HT1080 (cell line): ENCODE measurements at places on chromosomes 1 and 21.

GRCh38 chr1:208866386-208866955 is 622.3 kb upstream of the PLXNA2 start:
- DNase-seq = no peak

DNA sequence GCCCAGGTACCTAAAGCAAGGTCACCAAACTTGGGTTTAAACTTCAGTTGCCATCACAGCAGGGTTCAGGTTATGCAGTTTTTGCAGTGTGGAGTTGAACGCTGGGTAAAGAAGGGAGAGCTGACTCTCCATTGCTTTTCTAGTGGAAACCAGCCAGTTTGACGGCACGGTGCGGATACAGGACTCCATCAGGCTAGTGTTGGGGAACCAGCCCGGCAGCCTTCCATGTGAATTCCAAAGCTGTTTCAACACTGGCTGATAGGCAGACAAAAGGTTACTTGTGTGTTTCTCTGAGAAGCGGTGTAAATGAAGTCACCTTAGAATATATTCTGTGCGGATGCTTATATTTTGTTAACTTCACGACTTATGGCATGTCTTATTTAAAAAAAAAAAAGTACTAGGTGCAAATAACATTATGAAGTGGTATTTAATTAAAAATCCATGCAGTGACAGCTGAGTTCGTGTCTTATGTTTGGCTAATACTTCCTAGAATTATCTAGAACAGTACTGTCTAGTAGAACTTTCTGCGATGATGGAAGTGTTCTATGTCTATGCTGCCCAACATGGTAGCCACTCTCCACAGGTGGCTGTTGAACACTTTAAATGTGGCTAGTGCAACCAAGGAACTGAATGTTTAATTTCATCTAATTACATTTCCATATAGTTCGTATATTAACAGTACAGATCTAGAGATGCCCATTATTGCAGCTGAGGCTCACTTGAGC is 29.9 kb upstream of the RCAN3 start:
- DNase-seq = no peak

- DNase-seq = peak; percentile 25
These were observed 166.9 kb downstream of the NCAM2 start for GRCh38 chr21:21165063-21165645.

GRCh38 chr1:114075105-114075504 is 78.6 kb downstream of the SYT6 start:
- DNase-seq = no peak

GRCh38 chr1:178607718-178608408 is 95.0 kb downstream of the TEX35 start:
- no peak for DNase-seq

GRCh38 chr21:41213021-41213420 is 45.1 kb downstream of the BACE2 start:
- no peak for DNase-seq

DNA sequence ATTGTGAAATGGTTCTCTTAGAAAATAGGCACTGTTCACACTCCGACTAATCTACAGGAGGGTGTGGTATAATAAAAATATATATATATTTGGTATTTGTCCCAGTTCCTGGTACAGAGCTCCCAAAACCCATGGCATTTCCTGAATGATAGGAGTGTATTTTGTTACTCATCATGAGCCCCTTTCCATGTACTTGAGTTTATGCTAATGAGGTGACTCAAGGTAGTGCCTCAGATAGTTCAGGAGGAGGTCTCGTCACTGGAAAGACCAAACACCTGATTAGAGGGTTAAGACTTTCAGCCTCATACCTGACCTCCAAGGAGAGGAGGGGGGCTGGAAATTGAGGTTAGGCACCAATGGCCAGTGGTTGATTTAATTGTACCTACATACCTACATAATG is 57.9 kb downstream of the TTC3 start:
- DNase-seq = peak; percentile 66

DNA sequence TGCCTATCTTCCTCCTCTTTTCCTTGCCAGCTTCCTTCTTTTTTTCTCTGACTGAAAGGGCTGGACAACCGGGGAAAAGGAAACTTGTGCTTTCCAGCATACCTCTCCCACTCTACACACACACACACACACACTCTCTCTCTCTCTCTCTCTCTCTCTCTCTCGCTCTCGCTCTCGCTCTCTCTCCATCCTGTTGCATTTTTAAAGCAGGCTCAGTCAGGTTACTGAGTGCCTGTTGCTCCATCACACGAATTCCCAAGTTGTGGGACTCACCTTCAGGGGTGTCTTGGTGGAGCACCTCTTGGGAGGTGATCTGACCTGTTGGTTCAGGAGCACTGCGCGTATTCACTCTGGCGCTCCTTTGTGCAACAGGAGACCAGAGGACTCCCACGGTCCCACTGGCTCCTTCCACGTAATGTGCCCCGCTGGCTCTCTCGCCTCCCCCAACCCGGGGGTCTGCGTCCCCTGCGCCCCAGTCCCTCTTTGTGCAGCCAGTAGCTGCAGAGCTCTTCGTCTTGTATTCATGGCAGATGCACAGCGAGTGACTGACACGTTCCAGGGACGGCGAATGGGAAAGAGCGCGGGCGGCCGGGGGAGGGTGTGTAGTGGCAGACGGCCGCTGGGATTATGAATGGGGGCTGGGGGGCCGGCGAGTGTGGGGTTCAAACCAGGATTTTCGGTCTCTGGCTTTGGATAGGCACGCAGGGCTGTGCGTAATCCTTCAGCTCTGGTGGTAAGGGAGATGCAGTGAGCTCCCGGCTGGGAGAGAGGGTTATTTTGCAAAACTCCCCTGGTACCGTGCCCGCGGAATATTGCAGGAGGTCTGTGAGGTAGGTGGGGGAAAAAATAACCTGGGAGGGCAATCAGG is 660 bp upstream of the PDE4B start:
- no peak for DNase-seq

DNA sequence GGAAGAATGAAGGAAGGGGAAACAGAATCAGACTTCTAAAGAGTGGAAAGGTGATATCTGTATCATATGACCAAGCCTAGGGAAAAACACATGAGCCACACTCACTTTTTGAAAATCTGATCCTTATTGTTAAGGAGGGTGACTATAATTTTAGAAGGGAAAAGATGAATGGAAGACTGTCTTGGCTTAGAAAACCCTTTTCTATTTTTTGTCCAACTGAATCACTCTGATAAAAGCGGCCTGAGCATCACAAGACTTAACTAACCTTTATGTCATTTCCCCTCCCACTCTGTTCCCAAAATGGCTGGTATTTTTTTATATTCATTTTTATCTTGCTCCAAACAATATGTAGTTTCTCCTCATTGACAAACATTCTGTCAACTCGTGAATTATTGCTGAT is 169.8 kb downstream of the C1orf21 start:
- no peak for DNase-seq

DNA sequence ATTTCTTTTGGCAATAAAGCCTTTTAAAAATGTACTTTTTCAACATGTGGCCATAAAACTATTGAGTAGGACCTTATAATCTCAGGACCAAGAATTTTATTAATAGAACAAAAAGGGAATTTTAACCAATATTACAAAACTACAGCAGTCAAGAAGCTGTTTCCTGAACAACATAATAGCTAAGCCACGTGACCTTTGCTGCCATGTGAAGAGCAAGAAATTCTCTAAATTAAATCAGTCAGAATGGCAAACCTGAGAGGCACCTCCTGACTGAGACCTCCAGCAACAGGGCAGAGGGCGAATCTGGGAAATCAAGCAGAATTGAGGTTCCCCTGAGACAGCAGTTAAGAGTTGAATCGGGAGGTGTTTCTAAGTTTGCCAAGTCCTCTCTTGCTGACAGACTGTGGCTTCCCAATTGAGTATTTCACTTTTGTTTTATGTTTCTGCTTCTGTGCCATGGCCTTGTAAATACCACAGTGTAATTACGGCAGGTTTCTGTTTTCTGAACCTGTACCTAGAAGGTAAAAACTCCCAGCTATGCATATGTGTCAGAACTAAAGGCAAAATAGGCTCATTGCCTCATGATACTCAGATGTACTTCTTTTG is 358.4 kb downstream of the NTNG1 start:
- DNase-seq = no peak

DNA sequence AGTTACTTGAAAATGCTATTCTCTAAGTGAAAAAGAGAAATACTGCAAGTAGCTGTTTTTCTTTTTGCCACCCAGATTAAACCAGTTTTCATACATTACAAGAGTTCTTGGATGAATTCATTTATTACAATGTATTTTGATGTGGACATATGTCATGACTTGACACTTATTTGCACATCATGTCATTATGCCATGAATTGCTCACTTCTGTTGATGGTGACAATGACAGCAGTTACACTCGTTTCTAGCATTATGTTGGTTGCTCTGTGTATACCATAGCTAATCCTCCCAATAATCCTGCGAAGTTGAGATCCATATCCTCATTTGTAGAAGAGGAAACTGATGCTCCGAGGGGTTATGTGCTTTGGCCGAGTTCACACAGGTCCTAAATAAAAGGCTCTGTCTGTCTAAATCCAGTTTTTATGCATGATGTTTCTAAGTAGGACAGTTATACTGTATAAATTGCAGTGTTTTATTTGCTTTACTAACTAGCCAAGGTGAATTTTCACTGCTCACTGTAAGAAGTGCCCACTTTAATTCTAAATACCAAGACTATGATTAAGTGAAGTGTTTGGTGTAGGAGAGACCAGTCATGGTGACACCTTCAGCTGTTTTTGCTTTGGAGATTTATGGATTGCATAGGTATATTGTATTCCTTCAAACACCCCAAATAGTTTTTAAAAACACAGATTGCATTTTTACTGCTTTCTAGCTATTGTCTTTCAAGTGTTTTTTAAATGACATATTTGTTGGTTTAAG is 56.7 kb downstream of the PRDM2 start:
- DNase-seq = no peak

- no peak for DNase-seq
These were observed 19.7 kb downstream of the MRPS6 start for GRCh38 chr21:34093083-34093482.

GRCh38 chr21:23021481-23021880 is 2023.3 kb downstream of the NCAM2 start:
- no peak for DNase-seq

GRCh38 chr1:92399076-92399475 is 87.6 kb downstream of the GFI1 start:
- no peak for DNase-seq

DNA sequence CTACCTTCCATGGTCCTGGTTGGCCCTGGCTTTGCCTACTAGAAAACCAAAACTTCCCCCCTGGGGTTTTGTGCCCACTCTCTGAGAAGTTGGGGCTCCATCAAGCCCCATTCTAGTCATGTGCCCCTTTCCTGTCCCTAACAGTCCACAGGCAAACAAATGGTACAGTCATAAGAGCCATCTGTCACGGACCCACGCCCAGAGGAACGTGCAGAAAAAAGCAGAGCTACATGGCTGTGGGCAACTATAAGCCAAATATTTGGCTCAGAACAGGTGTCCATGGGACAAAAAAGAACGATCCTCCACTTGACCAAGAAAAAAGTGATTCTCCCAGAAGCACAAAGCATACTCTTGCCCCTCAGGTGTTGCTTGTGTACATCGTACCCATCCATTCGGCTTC is 14.6 kb upstream of the TRNAU1AP start:
- no peak for DNase-seq

GRCh38 chr1:191831572-191831971 is 326.7 kb upstream of the RGS18 start:
- peak; percentile 31 for DNase-seq

GRCh38 chr1:168865850-168866620 is 137.0 kb upstream of the DPT start:
- no peak for DNase-seq

GRCh38 chr1:151729966-151730291 is 8.6 kb downstream of the RIIAD1 start:
- no peak for DNase-seq

GRCh38 chr1:223525957-223526356 is 132.7 kb downstream of the CCDC185 start:
- DNase-seq = no peak

GRCh38 chr1:10833630-10834557 is 37.4 kb upstream of the CASZ1 start:
- peak; percentile 14 for DNase-seq

- no peak for DNase-seq
These were observed 49.0 kb downstream of the ABCA4 start for GRCh38 chr1:94071976-94072375.

DNA sequence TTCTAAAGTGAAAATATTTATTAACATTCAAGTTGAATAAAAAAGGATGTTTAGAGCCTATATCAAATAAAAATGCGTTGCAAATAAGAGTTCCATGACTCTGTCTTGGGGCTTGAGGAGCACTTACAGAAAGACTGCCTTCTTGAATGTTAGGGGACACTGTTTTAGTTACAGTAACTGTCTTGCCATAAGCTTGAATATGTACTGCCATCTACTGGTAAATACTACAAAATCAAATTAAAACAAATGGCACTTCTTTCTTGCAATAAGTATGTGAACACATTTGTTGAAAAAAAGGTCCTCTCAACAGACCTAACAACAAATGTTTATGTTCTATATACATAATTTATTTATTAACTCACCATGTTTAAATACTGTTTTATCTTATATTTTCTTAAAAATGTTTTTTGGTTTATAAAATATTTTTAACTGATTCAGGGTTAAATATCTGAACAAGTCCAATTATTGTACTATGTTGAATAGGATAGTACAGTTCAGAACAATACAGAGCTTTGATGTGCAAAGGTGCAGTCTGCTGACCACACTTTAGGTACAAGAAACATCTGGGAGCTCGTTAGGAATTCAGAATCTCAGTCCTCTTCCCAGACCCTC is 199.5 kb downstream of the LRRIQ3 start:
- peak; percentile 37 for DNase-seq

GRCh38 chr1:2385606-2386280 is 5.6 kb downstream of the MORN1 start:
- no peak for DNase-seq

DNA sequence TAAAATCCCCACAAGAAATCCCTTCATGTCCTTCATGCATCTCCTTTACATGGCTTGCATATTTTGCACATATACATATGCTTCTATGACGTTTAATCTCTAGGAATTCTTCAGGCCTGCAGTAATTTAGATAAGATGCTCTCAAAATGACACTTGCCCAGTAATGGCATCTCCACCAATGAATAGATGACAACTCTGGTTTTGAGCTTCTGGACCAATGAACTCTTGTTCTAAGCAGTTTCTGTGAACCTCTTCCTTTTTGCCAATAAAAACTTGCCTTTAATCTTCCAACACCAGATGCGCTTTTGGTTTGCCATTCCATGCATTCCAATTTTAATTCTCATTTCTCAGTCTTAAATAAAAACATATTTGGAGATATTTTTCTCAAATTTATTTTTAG is 189.8 kb upstream of the OLFM3 start:
- no peak for DNase-seq

DNA sequence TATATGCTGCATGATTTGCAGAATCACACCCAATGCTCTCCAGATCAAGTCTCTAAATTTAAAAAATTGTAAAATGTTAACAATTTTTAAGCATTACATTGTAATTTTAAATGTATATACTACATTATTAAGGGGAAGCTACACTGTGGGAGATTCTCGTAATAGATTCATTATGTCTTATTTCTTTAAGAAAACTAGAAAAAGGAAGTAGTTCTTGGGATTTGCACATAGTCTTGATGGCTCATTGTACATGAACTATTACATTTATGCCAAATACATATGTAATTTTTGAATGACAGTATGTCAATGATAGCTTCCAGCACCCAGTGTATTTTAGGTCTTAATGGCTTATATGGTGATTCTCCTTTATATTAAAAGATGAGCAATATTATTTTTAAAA is 250.3 kb downstream of the PTPRC start:
- no peak for DNase-seq

- DNase-seq = no peak
These were observed 112.0 kb downstream of the SYF2 start for GRCh38 chr1:25120281-25120680.
